Glutamatergic neuron (in vitro differentiated cells): ENCODE measurements at places on chromosomes 7 and 10.

DNA sequence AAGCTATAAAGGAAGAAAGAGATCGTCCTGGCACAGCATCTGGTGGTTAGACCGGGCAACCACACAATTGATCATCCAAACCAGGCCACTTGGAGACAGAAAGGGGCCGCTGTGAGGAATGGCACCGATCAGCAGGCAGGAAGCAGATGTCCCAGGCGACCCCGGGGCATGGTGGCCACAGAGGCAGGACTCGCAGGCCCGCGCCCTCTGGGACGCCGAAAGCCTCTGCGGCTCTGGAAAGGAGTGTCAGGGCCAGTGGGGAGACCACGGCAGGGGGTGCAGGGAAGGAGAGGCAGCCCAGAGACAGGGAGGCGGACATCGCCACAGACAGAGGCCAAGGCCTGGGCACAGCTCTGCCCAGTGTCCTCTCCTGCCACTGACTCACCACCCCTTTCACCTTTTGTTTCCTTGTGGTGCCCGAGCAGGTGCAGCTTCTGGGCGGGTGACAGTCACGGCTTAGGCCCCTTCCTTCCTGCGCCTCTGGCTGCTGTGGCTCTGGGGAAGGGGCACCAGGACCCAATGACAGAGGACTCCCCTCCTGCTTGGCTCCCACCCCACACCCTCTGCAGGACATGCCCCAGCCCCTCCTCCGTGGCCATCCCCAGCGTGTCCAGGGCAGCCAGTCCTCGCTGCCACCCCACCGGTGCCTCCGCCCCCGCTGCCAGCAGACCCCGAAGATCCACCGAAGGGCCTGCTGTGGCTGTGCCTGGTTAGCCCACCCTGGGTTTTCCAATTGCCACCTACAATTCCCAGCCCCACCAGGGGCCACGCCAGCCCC lies 10.9 kb downstream of the STK32C start:
- peak; percentile 12 for DNase-seq

GRCh38 chr7:15801041-15801440 lies 114.6 kb upstream of the MEOX2 start:
- no peak for DNase-seq

DNA sequence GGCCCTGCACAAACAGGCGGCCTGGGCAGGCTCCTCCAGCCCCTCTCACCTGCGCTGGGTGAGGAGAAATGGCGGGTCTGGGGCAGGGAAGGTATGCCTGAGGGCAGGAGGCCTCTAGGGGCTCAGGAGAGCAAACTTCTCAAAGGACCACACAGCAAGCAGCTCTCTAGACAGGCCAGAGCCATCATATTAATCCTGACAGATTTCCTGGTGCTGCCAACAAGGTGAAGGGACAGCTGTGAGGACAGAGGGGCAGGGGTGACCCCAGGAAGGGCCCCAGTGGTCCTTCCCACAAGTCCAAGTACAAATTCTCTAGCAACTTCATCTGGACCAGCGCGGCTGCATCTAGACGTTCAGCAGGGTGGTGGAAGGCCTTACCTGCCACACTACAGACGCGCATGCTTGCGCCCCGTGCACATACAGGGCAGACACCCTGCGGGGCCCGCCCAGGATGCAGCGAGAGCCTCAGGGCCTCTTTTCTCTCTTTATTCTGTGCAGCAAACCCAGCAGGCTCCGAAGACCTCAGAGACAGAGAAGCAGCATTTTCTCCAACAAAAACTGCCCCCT lies 62.1 kb downstream of the ZRANB1 start:
- no peak for DNase-seq

- DNase-seq = no peak
These were observed 31.1 kb downstream of the MRPS24 start for GRCh38 chr7:43838201-43838658.

DNA sequence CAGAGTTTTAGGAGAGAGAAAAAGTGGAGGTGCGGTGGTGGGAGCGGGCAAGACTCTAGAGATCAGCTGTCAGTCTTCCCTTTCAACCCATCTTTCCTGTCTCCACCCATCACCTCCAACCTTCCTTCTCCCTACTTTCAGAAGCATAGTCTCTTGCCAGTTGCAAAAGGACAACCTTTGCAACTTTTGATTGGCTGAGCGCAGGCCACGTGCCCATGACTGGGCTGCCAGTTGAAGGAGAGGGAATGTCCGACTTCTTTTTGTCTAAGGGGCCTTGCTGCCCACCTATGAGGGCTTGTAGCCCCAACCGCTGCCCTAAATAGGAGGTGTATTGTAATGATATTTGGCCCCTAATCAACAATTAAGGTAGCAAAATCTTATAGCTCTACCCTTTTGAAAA lies 12.6 kb downstream of the CYP26A1 start:
- DNase-seq = no peak

DNA sequence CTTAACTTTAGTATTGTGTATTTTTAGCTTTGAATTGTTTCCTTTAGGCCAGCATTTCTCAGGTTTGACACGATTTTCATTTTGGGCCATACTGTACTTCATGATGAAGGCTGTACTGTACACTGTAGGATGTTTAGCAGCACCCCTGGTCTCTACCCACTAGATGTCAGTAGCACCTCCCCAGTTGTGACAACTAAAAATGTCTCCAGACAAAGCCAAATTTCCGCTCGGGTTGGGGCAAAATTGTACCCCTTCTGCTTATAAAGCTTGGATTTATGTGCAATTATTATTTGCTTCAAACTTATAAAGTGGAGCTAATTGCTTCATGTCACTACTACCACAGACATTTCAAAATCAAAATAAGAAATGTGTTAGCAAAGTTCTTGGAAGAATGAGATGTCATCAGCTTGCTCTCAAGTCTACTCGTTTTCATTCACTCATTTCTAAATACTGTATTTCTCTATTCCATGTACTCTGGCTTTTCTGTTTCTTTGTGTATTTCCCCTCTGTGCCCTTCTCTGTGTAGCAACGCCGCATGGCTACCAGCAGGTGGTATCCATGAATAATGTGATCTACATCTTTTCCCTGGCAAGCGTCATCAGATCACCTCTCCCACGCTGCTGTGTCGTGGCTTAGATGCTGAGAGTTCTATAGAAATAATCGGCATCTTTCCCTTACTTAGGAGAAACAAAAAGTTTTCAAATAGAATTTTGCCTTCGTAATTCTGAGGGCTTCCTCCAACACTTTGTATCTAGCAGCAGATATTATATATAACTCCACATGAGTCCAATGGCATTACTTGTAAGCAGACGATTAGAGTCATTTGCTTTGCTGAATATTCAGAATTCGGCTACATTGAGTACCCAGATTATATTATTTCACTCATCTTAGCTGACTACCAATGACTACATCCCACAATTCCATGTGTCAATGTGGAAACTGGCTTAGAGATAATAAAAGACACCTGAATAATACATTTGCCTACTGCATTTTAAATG lies 47.8 kb upstream of the CALCR start:
- DNase-seq = peak; percentile 31

DNA sequence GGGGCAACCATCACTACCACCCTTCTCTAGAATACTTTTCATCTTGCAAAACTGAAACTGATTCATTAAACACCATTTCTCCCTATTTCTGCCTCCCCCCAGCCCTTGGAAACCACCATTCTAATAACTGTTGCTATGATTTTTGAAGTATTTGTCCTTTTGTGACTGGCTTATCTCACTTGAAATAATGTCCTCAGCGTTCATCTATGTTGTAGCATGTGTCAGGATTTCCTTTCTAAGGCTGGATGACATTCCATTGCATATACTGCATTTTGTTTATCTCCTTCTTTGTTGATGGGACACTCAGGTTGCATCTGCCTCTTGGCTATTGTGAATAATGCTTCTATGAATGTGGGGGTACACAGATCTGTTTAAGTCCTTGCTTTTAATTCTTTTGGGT lies 327.6 kb upstream of the ZNF32 start:
- DNase-seq = no peak

GRCh38 chr7:39304178-39304577 lies 262.0 kb upstream of the YAE1 start:
- DNase-seq = no peak

- no peak for DNase-seq
These were observed 889.9 kb upstream of the C7orf33 start for GRCh38 chr7:147700702-147701101.

- no peak for DNase-seq
These were observed 14.7 kb downstream of the AQP1 start for GRCh38 chr7:30926313-30926712.

DNA sequence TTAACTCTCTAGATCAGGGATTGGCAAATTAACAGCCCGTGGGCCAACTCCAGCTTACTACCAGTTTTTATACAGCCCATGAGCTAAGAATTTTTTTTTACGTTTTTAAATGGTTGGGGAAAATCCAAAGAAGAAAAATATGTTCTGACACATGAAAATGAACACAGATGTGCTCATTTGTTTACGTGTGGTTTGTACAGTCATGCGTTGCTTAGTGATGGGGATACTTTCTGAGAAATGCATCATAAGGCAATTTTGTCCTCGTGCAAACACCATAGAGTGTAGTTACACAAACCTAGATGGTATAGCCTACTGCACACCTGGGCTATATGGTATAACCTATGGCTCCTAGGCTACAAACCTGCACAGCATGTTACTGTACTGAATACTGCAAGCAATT lies 8.3 kb upstream of the SMKR1 start:
- no peak for DNase-seq

- DNase-seq = no peak
These were observed 922.9 kb upstream of the LRRN3 start for GRCh38 chr7:110168010-110168409.

DNA sequence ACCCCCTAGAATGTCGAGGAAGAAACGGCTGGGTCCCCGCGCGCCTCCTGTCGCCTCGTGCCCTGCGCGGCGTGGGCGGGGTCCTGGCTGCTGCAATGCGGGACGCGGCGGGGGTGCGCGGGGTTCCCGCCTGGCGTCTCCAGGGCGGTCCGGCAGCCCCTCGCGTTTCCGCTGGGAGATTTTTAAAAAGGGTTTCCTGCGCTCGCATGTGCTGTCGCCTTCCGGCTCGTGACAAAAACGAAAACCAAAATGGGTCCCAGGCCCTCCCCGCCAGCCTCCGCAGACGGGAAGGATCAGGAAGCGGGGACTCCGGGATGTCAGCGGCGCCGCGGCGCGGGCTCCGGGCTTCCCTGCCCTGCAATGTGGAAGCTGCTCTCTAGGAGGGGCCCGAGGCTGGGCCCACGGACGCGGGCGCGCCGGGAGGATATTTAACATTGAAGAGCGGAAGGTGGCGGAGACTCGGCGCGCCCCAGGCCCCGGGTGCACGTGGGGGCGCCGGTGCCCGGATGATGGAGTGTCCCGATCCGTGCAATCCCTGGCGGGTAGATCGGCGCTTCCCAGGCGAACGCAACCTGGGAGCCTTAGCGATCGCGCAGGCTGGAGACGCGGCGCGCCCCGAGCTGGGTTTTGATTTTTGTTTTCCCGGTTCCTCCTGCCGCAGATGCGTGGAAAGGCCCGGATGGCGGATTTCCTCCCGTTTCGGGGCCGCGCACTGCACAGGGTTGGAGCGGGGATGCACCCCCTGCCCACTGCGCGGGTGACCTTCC lies 1.0 kb downstream of the PFKP start:
- DNase-seq = peak; percentile 68

DNA sequence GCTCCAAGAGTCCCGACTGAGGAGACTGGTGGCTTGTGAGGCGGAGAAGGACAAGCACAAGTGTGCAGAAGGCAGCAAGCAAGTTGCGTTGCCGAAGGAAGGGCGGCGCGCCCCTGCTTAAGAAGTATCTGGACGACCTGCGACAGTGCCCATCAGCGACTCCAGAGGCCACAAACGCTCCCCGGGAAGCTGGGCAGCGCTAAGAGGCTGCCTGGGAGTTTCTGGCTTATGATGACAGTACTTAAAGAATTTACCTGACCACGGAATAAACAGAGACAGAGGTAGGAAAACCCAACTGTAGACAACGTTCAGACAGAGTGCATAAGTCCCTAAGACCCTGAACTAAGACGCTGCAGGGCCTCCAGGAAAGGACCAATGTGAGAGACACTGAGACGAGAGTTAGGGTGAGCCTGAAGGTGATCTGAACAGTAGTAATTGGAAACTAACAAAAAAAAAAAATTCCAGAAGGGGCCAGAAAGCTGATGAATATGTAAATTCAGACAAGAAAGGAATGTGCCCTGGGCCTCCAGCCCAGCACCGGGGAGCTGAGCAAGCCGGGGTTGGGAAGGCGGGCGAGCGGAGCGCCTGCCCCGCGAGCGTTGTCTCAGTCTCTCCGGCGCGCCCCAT lies 1.0 kb downstream of the OSBPL3 start:
- no peak for DNase-seq

GRCh38 chr7:149719050-149719899 lies 54.1 kb downstream of the ZNF467 start:
- DNase-seq = peak; percentile 13

DNA sequence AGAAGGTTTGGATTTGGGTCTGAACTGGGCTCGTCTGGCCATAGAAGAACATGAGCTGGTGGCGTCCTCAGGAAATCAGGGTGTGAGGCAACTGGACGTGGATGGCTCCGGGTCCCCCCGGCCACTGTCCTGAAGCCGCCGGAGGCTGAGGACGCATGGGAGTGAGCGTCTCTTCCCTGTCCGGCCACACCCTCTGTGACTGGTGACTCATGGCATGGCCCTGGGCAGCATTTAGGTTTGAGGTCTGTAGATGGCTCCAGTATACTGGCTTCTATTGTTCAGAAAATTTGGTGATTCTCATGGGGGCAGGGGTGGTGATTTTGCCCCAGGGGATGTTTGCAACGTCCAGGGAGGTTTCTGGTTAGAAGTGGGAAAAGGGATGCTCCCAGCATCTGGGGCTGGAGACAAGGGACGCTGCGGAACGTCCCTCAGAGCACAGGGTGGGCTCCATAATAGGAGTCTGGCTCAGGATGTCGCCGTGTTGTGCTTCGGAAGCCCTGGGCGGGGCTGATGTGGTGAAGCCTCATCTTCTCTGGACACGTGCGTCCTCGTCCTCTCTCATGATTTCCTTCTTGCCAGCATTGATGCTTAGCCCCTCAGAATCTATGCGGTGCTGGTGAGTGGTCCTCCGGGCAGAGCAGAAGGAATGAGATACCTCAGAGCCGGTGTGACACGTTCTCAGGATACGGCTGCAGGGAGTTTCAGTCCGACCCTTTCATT lies 49.9 kb downstream of the PITRM1 start:
- no peak for DNase-seq

DNA sequence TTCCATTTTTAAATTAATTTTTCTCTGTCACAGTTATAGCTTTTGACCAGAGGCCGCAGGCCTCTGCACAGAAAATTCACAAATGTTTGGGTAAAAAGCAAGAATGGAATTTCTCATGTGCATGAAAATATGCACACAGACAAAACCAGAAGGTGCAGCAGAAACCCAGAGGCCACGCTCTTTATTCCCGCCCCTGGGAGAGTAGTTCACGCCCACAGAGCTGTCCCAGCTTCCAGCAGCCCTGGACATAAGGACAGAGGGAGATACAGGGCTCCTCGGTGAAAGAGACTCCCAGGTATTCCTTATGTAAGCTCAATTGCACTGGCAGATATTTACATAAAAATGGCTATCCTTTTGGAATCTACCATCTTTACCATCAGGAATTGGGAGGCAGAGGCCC lies 245.2 kb upstream of the NFE2L3 start:
- no peak for DNase-seq

DNA sequence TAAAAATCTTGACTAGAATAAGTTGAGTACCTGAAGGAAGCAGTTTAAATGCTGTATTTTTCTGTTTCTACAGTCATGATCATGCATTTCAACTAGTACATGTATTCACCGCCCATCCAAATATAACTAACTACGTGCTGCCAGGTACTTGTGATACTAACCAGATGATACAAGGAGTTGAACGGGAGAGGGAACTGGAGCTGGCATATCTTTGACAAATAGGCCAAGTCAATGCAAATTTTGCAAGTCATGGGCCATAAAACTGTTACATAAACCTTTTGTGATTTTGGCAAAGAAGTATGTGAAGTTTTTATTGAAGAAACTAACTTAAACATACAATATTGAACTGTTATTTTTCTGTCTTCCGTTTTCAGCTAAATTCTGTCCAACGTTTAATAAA lies 14.5 kb downstream of the NUP42 start:
- no peak for DNase-seq
